ENCODE measurements at places on chromosomes 2 and 18.

DNA sequence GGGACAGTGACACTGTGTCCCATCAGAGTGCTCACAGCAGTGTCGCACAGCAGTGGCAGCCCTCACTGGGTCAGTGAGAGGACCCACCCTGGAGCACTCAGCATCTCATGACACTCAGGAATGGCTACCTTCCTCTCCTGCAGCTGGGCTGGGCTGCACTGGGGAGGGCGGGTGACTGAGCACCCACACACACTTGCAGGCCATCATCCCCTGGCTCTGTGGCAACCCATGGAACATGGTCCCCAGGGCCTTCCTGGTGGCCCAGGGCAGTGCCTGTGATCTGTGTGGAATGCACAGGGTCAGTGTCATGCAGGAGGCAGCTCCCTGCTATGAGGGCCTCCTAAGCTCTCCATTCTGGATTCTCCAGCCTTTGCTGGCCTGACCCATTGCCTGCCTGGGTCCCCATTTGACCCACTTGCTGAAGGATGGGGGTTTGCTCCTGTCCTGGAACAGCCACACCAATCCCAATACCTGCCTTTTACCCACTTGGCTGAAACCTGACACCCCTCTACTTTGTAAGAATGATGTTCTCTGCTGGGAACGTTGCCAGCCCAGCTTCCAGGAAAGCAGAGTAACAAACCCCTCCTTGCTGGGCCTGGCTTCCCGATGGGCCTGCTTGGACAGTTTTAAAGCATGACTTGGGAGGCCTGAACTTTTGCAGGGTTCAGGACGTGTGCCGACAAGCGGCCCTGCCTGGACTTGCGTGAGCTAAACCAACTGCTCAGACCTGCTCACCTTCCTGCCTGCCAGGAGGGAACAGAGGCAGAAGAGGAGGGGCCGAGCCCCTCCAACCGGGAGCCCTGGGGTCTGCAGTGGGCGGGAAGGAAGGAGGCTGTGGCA, 13.7 kb downstream of the HS6ST1 start:
- peak; percentile 81 for DNase-seq

- no peak for DNase-seq
These were observed 61.5 kb upstream of the DOCK10 start for GRCh38 chr2:225103737-225104141.

DNA sequence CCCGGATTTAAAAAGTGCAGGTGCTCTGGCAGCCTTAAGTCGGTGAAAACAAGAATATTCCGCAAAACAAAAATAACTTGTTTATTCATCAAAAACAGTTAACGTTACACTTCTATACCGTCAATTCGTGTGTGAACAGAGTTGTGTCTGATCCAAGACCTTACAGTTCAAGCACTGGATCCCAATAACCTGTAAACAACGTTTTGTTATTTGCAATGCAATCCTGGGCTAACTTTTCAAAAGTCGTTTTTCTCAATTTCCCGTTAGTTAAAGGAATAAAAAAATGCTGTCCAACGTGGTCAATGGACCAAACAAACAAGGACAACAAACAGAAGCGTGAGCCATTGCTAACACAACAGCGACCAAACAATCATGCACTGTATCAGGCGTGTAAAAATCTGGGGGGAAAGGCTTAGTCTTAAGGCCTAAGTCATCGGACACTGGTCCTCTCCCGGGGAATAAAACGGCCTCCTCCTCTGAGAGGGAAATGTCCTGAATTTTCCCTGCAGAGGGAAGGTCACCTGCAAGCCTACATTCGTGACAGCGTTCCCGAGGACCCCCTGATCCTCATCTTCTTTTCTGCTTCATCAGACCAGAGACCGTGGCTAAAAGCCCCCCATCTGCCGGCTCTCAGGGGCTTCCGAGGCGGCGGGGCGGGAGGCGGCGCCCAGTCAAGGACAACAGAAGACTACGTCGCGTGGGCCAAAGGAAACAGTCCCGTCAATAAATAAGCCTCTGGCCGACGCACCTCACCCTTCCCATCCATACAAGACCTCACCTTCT, 490 bp downstream of the NDUFS1 start:
- DNase-seq: no peak

DNA sequence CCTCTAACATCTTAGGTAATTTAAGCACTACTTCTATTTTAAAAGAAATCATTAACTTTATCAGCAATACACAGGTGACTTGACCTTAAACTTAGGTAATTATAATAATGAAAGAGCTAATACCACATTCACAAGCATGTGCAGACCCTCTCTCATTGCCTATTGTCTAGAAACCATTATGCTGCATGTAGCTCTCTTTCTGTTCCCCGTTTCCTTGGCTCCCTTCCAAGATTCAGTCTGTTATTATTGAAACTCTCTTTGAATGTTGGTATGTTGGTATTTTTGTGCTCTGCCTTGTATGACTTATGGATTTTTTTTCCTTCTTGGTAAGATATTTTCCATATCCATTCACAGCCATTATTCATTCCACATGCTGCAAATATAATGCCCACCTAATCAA, 201.2 kb downstream of the CDCA7 start:
- DNase-seq: no peak

- no peak for DNase-seq
These were observed 17.8 kb upstream of the FAM98A start for GRCh38 chr2:33616873-33617272.

DNA sequence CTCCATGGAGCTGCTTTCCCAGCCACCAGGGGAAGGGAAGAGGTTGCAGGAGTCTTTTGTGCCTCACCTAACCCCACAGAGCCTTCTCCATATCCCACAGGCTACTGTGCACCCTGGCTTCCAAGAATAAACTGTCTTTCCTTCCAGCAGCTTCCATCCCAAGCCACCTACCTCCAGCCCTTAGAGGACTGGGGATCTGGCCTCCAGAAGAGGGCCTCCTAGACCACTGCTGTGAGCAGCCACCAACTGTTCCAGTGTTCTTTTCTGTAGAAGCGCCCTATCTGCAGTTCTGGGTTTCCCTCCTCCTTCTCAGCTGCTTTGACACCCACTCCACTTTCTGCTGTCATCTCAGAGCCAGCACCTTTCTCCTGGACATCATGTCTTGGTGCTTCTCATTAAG, 30.7 kb upstream of the REG3G start:
- no peak for DNase-seq
